ENCODE measurements at places on chromosomes 12 and 14.
A peak's percentile ranks its signal among the peaks of the same experiment; 100 is the strongest.

GRCh38 chr14:95508377-95508776 is 8.1 kb downstream of the SYNE3 start:
- no peak for DNase-seq

GRCh38 chr12:120818416-120818815 is 85.7 kb downstream of the SPPL3 start:
- no peak for DNase-seq

DNA sequence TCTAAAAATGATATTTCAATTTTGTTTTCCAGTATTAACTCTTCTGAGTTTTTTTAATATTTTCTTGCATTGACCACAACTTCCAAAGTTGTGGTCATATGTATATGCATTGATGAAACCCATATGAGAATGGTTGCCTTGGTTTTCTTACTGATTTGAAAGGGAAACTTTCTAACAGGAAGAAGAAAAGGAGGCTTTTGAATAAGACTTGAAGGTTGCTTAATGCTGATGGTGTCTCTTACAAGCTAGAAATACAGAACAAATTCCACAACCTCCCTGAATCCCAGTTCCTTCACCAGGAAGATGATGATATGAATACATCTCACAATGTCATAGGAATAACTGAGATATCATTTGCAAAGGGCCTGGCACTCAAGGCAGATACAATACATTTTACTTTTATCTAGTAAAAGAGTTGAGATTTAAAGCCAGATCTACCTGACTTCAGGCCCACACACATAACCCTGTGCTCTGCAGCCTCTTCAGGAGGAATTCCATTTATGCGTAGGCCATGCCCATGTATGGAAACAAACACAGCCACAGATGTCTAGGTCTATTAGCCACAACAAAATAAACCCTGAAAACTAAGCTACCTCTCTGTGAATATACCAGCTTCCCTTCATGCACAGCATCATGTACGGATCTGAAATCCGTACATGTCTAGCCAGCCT is 165.4 kb upstream of the PLEKHG7 start:
- DNase-seq, result no peak

DNA sequence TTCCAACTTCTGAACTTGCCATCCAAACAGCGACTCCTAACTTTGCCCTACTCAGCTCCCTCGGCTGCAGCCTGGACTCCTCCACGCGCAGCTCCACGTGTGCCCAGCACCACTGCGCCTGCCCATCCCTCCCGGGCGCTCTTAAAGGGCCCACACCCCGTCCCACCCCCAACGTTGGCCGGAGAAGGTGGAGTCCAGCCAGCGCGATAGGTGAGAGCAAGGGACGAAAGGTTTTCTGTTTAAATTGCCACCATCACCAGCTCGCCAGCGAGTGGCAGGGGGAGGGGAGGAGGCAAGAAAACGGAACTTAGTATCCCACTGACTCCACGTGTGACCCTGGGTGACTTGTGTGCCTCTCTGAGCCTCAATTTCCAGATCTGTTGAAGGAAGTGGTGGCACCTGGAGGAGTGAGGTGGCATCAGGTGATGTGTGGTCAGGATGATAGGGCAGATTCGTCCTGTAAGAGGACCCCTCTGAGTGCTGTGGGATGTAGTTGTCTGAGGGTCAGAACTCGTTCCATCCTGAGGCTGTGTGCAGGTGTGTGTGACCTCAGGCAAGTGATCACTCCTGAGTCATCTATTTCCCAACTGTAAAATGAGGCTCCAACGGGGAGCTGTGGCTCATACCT is 59.7 kb downstream of the TRPV4 start:
- DNase-seq, result no peak

DNA sequence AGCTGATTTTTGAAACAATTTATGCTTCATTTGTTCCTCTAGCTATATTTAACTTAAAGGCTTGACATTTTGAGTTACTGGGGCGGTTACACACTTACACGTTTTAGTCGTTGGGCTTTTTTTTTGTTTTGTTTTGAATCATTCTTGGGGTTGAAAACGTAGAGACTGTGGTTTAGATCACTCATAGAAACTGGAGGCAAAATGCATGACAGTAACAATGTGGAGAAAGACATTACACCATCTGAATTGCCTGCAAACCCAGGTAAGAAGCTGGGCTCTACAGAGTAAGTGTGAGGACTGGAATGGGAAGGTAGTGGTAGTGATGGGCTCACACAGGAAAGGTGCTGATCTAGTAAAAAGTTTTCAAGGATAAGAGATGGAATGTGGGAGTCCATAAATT is at the start of gene CLEC2D:
TSS of gene CLEC2D (plus strand) at position 180 of the 400 bp plus-strand sequence. CDS start at position 202, 22 bp downstream.
- no peak for DNase-seq

DNA sequence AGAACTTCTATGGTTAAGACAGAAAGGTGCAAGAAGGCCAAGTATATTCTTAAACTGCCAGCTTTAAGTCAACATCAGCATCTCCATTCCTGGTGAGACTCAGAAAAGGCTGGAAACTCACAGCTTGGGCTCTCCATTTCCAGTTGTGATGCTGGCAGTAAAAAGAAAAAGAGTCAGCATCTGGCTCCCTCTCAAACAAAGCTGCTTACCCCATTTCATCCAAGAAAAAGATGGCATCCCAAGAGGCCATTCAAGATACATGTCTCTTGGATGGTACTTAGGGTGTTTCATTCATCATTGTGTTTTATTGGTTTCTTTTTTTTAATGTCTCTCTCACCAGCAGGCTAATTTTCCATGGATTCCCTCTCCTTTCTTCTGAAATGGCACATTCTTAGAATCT is 61.9 kb downstream of the DCAF5 start:
- no peak for DNase-seq

DNA sequence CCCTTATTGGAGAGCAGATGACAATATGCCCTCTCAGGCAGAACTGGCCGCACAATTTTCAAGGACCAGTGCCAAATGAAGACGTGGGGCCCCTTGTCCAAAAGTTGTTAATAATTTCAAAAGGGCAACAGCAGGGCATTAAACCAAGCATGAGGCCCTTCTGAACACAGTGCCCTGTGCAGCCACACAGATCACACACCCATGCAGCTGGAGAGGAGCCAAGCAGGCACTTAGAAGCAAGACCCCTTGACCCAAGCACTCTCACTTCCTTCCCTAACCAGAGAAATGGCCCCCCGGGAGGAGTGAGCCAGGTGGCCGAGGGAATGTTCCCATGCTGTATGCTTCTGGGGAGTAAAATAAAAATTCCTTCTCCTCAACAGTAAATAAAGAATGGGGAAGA is 114.0 kb upstream of the TMPO start:
- peak; percentile 3 for DNase-seq

DNA sequence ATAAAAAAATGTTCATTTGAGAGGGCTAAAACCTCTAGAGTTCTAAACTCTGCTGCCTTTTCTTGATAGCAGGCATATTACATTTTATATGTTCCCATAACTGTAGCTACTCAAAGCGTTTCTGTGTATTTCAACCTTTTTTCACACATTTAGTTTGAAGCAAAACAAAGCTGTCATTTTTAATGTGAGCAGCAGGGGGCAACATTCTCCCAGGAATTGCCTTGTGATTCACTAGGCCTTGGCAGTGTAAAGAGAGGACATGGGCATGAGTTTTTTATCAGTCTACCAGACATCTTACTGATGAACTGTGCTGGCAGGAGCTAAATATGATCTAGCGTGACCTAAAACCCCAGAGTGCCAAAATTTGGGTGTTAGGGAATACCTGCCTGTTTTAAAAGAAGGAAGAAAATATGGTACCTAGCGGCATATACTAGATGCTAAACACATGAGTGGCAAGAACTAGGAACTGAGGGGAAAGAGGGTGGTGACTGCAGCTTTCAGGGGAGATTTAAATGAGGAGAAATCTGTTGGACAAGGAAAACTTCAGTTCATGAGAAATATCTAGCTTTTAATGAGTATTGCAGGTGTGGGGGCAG is 65.3 kb downstream of the IFT43 start:
- DNase-seq, result peak; percentile 76

GRCh38 chr12:113005762-113006161 is 27.4 kb downstream of the OAS2 start:
- DNase-seq, result peak; percentile 9

DNA sequence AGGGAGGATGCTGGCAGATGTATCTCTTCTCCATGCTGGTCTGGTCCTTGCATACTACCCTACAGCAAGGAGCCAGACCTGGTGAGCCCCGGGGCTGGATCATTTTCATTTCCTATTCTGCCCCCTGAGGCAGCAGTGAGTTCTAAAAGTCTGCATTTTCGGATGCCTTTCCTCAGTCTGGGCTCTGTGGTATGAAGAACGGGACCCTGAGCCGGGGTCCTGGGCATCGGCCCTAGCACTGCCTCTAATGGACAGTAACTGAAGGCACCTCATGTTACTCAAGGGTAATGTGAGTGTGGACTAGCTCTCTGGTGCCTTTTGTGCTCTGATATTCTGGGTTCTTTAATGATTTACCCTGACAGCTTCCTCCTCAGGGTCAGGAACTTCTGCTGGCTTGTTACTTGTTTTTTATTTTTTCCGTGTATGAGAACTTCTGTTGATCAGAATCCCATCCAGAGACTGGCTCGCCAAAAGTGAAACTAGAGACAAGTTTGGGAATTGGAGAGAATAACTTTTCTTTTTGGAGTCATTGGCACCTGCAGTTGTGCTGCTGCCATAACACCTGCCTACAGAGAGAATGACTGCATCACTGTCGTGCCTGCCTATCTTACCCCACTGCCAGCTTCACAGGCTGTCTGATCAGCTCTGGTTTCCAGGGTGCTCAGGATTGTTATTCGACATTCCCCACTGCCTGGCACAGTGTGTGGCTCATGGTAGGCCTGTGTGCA is 62.3 kb downstream of the SUSD6 start:
- no peak for DNase-seq

DNA sequence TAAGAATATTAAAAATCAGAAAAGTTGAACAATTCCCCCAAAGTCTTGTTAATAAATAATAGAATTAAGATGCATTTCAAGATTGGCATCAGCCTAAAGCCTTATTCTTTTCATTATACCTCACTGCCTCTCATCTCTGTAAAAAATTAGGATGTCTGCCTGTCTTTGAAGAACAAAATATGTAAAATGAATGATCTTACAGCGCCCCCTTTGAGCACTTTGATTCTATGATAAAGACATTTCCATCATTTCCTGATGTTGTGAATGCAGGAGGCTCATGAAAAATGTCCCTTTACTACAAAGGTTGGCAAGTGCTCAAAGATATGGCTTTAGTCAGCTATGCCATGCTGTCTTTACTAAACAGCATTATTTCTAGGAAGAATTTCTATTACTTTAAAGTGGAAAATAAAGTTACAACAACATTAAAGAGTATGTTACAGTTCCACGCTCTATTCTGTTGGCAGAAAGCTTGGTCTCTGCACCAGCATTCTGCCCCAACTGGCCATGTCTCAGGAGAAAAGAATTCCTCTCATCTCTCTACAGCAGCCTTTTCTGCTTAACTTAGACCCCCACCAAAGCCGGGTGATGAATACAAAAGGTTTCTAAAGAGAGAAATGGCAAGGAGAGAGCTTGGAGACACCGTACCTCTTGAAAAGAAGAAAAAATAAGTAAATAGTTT is 95.1 kb downstream of the LLPH start:
- DNase-seq, result peak; percentile 69

DNA sequence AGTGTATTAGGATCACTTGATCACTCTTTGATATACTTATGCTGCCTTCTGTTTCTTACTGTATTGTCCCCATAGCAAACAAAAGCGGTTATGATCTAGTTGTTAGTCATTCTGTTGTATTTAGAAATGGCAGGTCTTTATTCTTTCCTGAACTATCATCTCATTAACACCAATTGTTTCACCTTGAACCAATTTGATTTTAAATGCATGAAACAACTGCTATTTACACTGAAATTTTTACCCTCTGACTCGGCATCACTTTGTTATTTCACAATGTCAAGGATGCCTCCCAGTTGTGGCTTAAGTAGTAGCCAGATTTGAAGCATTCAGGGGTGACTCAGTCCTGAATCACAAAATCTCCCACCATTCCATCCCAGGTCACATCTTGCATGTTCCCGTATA is 303.5 kb downstream of the EGLN3 start:
- peak; percentile 94 for DNase-seq

- peak; percentile 50 for DNase-seq
Measured at GRCh38 chr14:61516118-61516743, 179.1 kb upstream of the HIF1A start.

DNA sequence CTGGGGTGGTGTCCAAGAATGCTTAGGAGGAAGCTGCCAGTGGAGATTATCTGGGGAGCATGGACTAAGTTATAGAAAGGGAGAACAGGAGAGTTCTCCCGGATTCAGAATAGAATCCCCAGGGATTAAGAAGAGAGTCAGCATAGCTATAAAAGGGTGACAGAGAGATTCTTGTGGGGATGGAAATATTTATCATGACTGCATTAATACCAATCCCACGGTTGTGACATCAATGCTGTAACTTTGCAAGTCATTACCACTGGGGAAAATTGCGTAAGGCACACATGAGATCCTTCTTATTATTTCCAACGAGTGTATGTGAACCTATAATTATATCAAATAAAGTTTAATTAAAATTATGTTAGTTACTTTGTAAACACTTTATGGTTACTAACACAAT is 447.9 kb upstream of the TMEM132C start:
- no peak for DNase-seq

- no peak for DNase-seq
Measured at GRCh38 chr12:116594325-116595038, 35.3 kb downstream of the MAP1LC3B2 start.

DNA sequence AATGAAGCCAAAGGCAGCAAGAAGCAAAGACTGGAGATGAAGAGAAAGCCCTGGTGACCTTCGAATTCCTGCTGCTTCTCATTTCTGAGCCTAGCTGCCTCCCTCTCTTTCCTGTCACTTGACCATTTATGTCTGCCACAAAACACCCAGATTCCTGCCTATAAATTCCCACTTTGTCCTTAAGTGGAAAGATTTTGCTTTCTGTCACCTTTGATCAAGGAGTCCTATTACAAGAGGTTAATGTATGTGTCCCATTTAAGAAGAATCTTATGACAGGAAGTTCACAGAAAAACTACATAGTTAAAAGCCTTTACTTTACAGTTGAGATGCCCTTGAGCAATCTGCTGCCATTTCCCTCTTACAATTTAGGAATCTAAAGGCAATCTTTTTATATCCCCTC is 155.7 kb downstream of the GALC start:
- DNase-seq, result no peak

GRCh38 chr14:40204441-40205175 is 772.4 kb upstream of the FBXO33 start:
- DNase-seq, result peak; percentile 16

GRCh38 chr12:116266168-116266601 is 11.3 kb downstream of the MED13L start:
- no peak for DNase-seq

Data from cardiac muscle cell (in vitro differentiated cells and primary cell).